NCI-H510A treated with DMSO at 0.1 percent for 48 hours (cell line): ENCODE measurements at places on chromosomes 12 and 14.

DNA sequence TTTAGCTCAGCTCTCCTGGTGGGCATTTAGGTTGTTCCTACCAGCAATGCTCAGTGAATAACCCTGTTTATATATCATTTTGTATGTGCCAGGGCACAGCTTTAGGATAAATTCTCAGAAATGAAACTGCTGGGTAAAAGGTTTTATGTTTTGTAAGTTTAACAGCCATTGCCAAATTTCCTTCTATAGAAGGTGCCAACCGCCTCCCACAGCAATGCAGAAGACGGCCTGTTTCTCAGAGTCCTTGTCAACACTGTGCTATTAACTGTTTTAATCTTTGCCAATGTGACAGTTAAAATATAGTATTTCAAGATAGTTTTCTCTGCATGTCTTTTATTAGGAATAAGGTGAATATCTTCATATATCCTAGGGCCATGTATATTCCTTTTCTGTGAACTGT, 65.0 kb downstream of the PPP1R13B start:
- DNase-seq: no peak

- peak; percentile 6 for DNase-seq
Observed at GRCh38 chr12:32155961-32156529, 49.4 kb downstream of the BICD1 start.

DNA sequence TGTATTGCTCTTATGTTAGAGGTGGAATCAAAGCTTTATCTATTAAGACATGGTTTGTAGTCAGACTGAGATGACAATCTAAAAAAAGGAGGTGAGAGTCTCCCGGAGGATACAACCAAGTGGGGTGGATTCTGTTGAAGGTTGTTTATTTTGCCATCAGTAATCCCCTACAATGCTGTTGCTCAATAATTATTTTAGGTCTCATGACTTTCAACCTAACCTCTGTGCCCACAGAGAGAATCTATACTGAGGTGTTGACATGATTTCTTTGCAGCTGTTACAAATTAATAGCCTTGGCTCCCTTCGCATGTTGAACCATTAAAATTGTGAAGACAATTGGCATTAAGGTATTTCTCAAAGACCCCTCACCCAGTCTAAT, 28.7 kb upstream of the FOS start:
- no peak for DNase-seq

DNA sequence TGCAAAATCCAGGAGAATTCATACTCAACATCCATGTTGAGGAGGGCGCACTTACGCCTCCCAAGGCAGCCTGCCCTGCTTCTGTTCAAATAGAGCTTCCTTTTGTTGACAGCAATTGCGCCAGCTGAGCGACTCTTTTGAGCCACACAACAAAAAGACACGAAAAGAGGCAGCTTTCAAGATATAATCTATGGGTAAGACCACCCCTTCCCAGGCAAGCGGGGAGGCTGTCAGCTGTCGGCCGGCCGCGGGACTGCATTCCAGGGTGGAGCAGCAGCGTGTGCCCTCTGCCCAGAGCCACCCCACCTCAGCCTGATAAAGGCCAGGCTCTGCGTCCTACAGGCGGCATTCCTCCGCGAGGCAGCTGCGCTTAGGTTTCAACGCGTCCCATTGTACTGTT, 15.8 kb upstream of the STAB2 start:
- peak; percentile 79 for DNase-seq

DNA sequence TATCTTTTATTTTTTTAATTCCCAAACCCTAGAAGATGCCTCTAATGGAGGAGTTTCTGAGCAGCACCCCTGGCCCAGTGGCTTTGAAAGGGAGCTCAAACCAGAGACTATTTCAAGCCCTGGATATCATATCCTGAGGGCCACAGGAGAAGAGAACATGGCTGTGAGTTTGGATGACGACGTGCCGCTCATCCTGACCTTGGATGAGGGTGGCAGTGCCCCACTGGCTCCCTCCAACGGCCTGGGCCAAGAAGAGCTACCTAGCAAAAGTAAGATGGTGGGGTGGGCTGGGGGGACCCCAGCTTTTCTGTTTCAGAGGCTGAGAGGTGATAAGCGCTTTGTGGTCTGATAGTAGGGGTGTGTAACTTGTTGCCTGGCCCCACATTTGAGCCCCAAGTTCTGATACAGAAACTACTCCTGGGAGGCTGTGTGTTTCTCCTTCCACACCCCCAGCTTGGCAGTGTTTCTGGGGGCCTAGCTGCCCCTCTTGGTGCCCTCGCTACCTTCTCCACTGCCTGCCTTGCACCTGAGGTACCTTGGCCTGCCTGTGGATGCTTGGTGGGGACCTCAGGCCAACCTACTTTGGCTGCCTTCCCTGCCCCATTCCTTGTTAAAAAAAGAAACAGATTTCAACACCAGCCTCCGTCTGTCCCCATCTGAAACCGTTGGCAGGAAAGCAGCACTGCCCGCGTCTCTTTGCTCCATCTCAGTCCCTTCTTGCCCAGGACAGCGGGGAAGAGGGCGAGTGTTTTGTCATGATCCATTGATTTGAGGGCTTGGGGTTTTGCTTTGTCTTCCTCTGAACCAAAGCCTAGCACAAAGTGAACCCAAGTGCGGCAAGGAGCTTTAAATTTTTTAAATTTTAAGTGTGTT, 5.7 kb downstream of the TPCN1 start:
- DNase-seq: no peak

GRCh38 chr12:71664411-71665089, 449 bp downstream of the THAP2 start:
- DNase-seq: no peak

DNA sequence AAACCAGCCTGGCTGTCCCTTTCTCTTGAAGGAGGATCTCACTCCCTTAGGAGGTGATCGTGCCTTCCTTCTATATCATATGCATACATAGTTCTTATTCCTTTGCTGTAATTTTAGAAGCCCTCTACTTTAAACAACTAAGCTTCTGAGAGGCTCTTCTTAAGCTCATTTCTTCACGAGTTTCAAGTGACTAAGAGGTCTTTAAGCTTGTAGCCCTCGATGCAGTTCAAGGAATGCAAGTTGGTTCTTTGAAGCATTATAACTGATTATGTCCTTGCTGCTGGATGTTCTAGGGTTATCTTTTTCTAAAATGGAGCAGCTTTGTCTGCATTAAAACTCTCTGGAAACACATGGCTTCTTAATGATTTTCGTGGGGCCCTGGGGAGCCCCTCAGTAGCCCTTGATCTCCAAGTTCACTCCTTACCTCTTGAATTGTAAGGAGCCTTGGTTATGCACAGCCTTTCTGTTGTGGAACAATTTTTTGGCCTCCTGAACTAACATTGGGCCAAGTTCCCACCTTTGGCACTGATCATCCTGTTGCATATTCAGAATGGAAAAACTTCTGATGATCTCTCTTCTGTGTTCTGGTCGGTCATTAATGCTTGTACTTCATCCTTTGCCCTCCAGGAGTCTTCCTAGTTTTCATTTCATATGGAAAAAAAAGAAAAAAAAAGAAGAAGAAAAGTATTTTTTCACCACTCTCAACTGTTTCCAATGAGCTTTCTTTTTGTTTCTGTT, 12.6 kb downstream of the RASSF8 start:
- no peak for DNase-seq

- no peak for DNase-seq
Observed at GRCh38 chr12:1595690-1596347, 1.4 kb upstream of the FBXL14 start.

DNA sequence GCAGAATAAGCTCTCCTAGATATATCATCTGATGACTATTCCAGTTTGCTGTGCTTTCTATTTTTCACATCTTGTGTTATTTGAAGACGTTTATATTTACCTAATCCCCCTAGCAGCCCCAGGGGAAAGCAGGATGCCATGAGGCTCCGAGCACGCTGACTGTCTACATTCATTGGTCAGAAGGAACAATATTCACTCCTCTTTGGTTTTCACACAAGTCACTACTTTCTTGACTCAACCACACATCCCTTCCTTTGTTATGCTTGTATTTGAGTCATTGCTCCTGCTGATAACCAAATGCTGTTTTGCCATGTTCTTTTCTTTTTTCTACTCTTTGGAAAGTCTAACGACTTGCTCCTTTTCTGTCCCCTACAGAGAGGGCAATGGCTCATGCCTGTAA, 86.5 kb upstream of the SLC38A2 start:
- no peak for DNase-seq

- no peak for DNase-seq
Observed at GRCh38 chr14:106459971-106460730, 933.8 kb downstream of the TMEM121 start.

DNA sequence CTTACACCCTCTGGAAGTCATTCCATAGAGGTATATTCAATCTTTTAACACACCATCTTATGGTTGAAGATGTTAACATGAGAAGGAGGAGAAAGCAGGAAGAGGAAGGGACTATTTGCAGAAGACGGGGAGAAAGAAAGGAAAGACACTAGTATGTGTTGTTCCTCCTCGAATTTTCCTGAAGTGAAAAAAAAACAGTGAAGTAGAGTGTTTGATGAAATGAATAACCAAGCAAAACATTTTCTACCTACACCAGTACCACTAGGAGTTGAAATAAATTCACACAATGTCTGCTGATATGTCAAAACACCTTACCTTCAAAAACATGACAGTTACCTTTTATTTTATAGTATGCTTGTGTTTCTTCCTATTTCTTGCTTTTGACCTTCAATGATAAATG, 1.4 kb upstream of the CNOT2 start:
- DNase-seq: no peak

DNA sequence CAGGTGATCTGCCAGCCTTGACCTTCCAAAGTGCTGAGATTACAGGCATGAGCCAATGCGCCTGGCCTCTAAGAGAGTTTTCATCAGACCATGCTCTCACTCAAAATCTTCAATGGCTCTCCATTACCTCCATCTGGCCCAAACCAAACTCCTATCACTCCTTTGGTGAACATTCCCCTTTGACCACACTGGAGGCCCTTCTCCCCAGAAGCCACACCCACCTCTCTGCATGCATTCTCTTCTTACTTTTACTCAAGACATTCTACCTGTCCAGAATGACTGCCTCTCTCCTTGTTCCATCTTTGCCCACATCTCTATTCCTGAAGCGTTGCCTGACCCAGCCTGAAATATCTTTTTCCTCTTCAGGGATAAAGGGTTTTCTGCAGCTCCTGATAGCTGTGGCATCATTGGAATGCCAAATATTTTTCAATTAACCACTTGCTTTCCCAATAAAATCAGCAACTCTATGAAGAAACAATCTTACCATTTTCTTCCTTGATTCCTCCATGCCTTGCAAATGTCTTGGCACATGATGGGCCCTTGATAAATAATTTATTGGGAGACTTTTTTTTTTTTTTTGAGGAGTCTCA, 15.5 kb downstream of the PLEK2 start:
- no peak for DNase-seq
